ENCODE measurements at places on chromosomes 1 and 21.

GRCh38 chr1:155650231-155650757, 38.3 kb downstream of the YY1AP1 start:
- DNase-seq: no peak

- DNase-seq: no peak
These were observed 198.9 kb upstream of the UBE2U start for GRCh38 chr1:64004451-64005025.

GRCh38 chr1:1335792-1336248, 4.7 kb downstream of the TAS1R3 start:
- DNase-seq: no peak

GRCh38 chr1:160685266-160685665, 26.4 kb downstream of the CD48 start:
- DNase-seq: no peak

DNA sequence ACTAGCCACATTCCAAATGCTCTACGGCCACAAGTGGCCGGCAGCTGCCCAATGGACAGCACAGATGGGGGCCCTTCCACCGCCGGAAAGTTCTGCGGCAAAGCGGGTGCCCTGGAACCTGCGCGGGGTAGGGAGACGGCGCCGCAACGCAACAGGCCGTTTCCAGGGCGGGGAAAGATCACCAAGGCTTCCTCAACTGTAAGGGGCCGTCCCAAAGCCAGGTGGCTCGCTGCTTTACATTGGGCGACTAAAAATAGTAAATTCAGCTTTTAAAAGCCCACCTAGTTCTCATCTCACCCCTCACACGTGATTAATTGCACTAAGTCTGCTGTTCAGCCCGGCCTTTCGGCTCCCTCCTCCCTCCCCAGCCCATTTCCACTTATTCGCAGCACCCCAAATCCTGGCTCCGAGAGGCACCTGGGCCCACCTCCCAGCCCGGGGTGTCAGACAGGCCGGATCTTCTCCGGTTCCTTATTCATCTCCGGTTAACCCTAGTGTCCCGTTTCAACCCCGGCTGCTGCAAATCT, 643 bp downstream of the CFAP298 start:
- DNase-seq: peak; percentile 54

GRCh38 chr1:115717541-115717940, 51.0 kb downstream of the CASQ2 start:
- peak; percentile 34 for DNase-seq

GRCh38 chr1:204975568-204976235, 67.3 kb upstream of the CNTN2 start:
- peak; percentile 66 for DNase-seq

DNA sequence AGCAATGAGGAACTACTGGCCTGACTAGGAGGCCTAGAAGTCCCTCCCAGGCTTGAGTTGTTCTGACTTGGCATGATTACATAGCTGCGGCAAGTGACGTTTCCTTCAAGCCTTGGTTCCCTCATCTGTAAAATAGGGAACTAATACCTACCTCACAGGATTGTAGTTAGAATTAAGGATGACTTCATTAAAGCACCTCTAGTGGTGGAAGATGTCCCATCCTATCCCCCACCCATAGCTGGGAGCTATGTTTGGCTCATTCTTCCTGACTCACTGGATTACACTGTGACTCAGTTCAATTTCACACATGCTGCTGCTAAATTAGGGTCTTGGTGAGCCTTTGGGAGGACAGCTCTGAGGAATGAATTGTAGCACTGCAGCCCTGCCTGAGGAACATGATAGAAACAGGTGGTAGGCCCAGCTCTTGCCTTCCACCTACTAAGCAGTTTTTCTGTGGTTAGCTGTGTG, 6.0 kb upstream of the SHISA4 start:
- peak; percentile 61 for DNase-seq

- no peak for DNase-seq
These were observed 1.1 kb downstream of the IGSF8 start for GRCh38 chr1:160097151-160097910.

GRCh38 chr1:212442408-212442807, 9.7 kb downstream of the NENF start:
- no peak for DNase-seq

DNA sequence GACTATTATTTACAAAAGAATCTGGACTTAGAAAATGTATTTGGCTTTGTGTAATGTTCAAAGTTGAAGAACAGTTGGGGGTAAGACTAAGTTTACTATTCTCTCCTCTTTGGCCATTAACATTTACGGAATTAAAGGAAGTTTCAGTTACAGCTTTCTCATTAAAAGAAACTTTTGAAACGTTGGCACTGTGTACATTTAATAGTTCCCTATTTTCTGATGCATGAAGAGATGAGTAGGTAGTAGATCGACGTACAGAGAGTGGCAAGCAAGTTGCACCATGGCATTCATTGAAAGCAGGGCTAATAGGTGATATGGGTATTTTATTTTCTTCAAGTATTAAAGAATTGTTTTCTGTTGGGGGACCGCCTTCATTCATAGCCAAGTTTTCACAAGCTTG, 3.2 kb downstream of the ASPM start:
- DNase-seq: no peak

GRCh38 chr1:170340308-170340707, 191.7 kb upstream of the GORAB start:
- no peak for DNase-seq

GRCh38 chr1:36366091-36366661, 19.5 kb downstream of the STK40 start:
- no peak for DNase-seq

- no peak for DNase-seq
These were observed 5.8 kb downstream of the ADORA3 start for GRCh38 chr1:111497592-111497991.

GRCh38 chr1:26110731-26111529, 694 bp upstream of the PDIK1L start:
- DNase-seq: peak; percentile 78

GRCh38 chr1:90723590-90724108, 6.5 kb upstream of the BARHL2 start:
- peak; percentile 46 for DNase-seq

- no peak for DNase-seq
These were observed 4.4 kb downstream of the TACSTD2 start for GRCh38 chr1:58572690-58573089.

DNA sequence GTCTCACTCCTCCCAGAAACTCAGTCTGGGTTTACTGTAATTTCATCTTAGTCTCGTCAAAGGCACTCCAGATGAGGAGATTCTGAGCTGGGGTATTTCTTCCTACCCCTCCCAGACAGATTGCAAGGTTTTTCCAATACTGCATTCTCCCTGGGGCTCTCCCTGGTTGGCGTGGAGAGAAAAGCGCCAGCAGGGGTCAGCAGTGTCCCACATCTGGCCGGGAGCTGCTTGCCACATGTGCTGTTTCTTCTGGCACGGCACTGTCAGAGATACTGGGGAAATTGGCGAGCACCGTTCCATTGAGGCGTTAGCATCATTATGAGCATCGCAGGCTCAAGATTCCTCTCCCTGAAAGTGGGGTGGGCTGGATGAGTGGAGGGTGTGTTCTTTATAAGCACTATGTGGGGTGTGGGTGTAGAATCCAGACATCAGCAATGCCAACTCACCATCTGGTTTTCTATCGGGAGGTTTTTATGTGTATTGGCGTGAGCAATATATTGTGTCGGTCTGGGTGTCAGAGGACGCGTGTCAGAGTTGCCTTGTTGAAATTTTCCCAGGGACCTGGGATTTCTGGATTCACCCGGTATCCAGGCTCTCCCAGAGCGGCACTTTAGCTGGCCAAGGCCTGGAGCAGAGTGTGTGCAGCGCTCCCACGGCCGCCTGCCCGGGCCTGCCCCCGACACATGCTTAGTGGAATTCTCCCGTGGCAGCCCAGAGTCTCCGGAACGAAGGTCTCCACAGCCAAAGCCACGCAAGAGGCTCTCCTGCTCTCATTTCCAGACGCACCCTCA, 8.0 kb upstream of the NAV1 start:
- peak; percentile 77 for DNase-seq

GRCh38 chr1:121414905-121415304, 230.1 kb downstream of the SRGAP2C start:
- DNase-seq: no peak

DNA sequence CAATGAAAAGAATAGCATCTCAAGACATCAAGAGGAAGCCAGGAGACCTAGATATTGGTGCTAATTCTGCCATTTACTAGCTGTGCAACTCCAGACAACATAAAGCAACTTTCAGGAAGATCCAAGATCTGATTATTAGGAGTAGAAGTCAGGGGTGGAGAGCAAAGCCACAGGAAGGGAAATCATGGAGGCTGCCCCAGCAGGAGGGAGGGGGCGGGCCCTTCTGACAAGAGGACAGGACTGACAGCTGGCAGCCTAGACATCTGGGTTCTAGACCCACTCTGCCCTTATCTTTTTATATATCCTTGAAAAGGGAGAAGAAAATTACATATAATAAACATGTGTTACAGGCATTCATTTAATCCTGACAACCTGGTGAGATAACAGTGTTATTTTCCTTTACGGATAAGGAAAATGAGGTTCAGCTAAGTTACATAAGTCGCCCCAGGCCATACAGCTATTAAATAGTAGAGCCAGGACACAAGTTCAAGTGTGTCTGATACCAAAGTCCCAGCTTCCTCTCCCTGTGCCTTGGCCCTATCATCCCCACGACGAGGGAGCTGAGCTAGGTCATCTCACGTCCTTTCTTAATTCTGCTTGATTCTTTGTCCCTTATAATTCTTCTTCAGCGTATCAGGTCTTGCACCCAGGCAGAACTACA, 46.6 kb downstream of the ARHGEF11 start:
- no peak for DNase-seq

DNA sequence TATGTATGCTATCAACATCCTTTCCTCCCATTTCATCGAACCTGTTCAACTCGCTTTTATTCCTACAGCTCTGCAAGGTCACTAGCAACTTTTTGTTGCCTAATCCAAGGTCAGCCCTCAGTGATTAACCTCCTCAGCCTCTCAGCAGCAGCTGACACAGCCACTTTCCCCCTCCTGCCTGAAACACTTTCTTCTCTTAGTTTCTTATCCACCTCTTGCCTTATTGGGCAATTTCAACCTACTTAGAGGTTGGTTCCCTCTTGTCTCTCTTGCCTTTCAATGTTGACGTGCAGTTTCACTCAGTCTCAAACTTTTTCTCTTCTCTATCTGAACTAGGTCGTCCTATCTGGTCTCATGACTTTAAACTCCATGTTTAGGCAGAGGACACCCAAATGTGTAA, 156.3 kb downstream of the C1orf94 start:
- no peak for DNase-seq

DNA sequence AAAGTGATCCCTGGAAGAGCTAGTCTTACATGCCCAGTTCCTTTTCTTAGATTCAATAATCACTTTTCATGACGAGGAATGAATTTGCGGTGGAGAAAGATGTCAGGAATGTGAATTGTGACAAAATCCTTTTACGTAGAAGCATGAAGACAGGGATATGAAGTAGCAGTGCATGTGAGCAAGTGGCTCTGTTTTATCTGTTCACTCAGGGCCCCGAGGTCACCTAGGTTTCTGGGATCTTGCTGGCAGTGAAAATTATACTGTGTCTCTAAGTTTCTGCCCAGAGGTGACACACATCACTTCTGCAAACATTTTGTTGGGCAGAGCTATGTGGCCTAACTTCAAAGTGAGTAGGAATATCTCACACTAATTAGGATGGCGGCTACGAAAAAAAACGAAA, 79.3 kb downstream of the USP25 start:
- no peak for DNase-seq

DNA sequence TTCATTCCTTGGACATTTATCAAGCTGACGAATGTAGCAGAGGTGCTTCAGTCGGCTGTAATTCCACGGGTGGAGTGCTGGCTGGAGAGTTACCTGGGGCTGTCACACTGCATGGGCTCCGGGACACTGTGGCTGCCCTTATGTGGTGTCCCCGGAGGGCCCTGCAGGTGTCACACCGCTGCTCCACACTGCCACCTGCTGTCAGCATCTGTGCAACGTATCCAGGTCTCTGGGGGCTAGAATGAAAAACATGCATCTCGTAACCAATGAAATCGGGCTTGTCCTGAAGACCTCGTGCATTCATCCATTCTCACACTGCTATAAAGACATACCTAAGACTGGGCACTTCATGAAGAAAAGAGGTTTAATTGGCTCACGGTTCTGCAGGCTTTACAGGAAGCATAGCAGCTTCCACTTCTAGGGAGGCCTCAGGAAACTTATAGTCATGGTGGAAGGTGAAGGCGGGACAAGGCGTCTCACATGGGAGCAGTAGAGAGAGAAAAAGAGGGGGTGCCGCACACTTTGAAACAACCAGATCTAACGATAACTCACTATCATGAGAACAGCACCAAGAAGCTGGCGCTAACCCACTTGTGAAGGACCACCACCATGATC, 46.7 kb upstream of the PCBP3 start:
- DNase-seq: peak; percentile 71

- DNase-seq: peak; percentile 37
These were observed 45.3 kb upstream of the MTF2 start for GRCh38 chr1:93033785-93034184.

GRCh38 chr1:93692451-93692861, 10.8 kb upstream of the BCAR3 start:
- no peak for DNase-seq

GRCh38 chr1:92951141-92951582, 10.1 kb downstream of the DIPK1A start:
- DNase-seq: peak; percentile 20

GRCh38 chr1:28097100-28097472, 8.7 kb upstream of the EYA3 start:
- DNase-seq: no peak

DNA sequence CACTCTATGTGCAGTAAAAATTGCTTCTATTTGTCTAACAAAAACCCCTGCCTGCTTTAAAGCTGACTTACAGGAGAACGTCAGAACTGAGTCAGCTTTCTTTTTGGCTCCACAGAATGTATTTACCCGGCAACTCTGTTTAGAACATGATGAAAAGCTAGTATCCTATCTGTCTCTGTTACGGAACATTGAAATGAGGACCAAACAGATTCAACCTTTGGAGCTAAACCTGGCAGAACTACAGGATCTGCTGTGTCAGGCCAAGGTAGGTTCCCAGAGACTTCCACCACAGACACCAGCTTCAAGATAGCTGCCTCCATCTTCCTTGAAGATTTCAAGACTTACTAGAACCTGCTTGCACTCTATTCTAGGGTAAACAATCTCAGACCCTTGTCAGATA, 132.6 kb downstream of the MACF1 start:
- no peak for DNase-seq

GRCh38 chr1:184716158-184716557, 38.5 kb downstream of the EDEM3 start:
- DNase-seq: no peak

- DNase-seq: no peak
These were observed 158.1 kb upstream of the COA6 start for GRCh38 chr1:234214911-234215892.

Measured in hematopoietic multipotent progenitor cell treated with erythropoietin and hydrocortisone succinate and interleukin-3 and kit ligand, for 8 days (in vitro differentiated cells).